ENCODE measurements at places on chromosomes 5 and 9. TPM values are rescaled to one million over a fixed set of nuclear protein-coding genes. Genes with fewer than 3 reads are reported as not detected.

- DNase-seq: no peak
Measured at GRCh38 chr9:7147121-7148090, 389.6 kb downstream of the KDM4C start.

DNA sequence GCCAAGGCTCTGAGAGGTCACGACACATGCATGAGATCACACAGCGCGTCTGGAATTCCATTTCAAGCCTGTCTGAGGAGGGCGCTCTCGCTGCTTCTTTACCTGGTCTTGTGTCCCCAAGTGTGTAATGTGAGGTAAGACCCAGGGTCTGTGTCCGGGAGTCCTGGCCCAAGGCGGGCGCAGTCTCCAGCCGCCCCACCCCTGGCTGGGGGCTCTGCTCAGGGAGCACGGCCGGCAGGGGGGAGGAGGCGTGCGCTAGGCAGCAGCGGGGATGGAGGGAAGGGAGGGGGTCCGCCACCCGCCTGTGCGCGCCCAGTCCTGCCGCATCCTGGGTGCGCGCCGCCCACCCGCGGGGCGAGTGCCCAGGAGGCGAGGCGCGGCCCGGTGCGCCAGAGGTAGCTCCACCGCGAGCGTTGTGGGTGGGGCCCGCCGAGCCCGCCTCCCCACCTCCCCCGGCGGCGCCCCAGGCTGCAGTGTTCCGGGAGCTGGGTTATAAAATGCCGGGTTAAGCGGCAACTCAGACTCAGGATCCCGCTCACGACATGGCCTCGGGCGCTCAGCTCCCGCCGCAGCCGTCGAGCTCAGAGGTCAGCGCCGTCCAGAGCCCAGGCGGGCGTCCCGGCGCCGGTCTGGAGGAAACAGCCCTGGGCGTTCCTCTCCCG is at the start of gene CCNI2:
CCNI2 (plus strand) TSS at position 473 of the 662 bp plus-strand sequence; CDS start at position 543, 70 bp downstream.
- DNase-seq: no peak

- no peak for DNase-seq
Measured at GRCh38 chr9:70303268-70303667, 44.5 kb downstream of the SMC5 start.

GRCh38 chr9:22148876-22149637 is 140.0 kb upstream of the CDKN2B start:
- no peak for DNase-seq

DNA sequence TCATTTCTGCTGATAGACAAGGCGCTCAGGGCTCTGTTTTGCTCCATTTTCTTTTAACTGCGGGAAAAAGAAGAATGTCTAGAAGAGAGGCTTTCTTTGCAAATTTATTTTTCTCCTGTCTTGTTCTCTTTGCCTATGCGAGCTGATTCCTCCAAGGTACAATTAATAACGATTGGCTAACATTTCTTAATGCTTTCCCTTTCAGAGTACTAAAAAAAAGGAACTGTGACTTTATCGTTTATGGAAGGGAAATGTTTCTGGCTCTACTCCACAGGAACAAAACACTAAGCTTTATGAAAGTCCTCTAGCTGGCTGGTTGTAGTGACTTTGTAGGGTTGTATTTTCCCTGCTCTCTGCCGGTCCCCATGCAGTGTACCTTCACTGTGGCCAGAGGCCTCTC is 11.7 kb downstream of the NSG2 start:
- no peak for DNase-seq

- no peak for DNase-seq
Measured at GRCh38 chr5:158461240-158461854, 602.4 kb upstream of the CLINT1 start.

DNA sequence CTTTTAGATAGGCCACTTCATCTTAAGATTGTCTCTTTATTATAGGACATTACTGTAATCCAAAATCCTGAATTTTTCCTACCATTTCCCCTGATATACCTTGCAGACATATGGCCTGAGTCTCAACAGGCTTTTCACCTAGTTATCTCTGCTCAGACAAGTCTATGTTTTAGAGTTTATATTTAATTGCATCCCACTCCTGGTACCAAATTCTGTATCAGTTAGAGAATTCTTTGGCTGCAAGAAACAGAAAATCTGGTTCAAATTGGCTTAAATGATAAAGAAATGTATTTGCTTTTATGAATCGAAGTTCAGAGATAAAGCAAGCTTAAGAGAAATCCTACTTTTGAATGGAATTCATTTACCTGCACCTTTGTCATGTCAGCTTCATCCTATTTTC is 102.2 kb upstream of the OSMR start:
- DNase-seq: no peak

GRCh38 chr9:91214867-91215266 is 146.9 kb downstream of the AUH start:
- no peak for DNase-seq

DNA sequence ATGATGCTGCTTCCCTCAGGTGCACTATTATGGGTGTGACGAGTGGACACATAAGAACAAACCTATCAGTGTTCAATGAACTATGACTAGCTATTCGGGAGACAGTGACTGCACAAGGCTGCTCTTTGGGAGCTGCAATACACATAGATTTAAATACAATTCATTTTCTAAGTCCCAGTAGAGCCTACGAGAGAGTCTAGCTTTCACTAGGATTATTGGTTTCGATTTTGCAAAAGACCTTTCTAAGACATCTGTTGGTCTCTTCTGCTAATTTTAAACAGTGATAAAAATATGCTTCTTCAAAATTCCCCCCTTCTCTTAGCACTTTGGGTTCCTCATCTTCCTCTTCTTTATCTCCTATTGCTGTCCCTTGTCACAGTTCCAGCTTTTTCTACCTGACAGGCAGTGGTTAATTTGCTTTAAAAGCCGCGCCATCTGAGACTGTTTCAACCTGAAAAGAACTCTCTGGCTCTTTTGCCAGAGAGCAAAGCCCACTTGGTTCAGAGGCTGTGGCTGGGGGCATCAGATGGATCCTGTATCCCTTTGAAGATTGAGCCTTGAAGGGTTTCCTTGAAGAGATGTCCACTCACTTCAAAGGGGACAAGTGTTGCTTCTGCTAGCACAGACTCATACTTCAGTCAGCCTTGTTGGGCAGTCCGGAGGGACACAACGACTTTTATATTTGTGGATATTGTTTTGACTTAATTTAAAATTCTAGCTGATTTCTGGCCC is 241.5 kb downstream of the MAN2A1 start:
- no peak for DNase-seq

- no peak for DNase-seq
Measured at GRCh38 chr5:114438471-114438870, 76.6 kb downstream of the KCNN2 start.

PWWP2A gene
- total RNA-seq: 18.6 TPM

SLC46A2 gene
- not detected for total RNA-seq

MZB1 gene
- 0.31 TPM for total RNA-seq

TAF1L gene
- total RNA-seq: 0.02 TPM

C5orf52 gene
- total RNA-seq: not detected

SPINK6 gene
- not detected for total RNA-seq
